Natural killer cell (primary cell): ENCODE measurements at places on chromosomes 2 and 18.

DNA sequence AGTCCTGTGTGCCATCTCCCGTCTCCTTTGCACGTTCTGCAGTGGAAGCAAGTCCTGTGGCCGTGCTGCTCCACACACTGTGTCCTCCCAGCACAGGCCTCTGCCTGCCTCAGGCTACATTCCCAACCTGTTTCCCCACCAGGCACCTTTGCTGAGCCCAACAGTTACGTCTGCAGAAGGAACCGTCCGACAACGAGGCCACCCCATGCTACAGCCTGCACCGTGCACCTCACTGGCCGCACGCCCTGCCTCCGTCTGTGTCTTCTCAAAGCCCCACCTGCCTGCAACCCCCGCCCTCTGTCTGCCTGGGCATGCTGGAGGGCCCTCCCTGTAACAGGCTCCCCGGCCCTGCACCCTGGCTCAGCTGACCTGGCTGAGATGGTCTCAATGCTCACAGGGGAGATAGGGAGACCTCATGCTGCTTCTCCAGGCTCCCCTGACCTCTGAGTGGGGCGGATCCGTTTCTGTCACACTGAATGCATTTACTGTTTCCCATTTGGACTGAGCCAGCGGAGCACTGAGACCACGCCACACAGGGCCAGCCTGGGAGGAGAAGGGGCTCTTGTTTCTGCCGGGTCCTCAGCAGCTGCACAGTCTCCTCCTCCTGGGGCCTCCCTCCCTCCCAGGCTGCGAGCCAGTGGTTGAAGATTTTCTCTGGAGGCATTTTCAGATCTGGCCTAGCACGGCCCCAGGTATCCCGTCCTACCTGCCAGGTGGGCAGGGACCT, 109.1 kb upstream of the OTOS start:
- DNase-seq, result no peak

DNA sequence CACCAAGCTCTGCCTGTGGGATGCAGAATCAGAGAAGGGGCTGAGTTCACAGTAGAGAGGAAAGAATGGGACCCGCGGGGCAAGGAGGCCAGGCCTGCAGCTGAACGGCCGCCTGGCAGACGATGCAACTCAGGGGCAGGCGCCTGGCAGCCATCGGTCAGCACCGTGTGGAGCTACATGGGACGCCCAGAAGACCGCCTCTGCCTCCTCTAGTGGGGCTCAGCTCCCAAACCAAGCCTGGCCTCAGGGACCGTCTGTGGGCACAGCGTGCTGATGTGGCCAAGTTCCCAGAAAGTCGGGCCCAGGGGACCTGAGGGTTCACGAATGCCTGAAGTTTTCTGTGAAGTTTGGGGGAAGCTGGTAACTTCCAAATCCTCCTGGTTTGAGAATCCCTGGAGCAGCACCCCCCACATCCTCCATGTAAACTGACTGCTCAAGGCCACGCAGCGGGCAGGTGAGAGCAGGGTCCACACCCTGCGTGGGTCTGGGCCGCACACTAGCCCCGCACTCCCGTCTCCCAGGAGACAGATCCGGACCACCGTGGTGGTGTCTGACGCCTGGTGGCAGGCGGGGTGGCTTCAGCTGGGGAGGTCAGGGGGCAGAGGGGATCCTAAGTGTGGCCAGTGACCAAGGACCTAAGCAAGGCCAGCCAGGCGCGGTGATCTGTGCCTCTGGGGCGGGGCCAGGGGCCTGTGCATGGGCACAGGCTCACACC, 14.6 kb downstream of the SNORC start:
- DNase-seq, result no peak

- no peak for DNase-seq
Observed at GRCh38 chr2:66559672-66560071, 124.7 kb downstream of the MEIS1 start.

GRCh38 chr2:239282448-239283287, 118.2 kb downstream of the HDAC4 start:
- no peak for DNase-seq

- DNase-seq, result no peak
Observed at GRCh38 chr18:35455926-35456763, 41.6 kb downstream of the INO80C start.

DNA sequence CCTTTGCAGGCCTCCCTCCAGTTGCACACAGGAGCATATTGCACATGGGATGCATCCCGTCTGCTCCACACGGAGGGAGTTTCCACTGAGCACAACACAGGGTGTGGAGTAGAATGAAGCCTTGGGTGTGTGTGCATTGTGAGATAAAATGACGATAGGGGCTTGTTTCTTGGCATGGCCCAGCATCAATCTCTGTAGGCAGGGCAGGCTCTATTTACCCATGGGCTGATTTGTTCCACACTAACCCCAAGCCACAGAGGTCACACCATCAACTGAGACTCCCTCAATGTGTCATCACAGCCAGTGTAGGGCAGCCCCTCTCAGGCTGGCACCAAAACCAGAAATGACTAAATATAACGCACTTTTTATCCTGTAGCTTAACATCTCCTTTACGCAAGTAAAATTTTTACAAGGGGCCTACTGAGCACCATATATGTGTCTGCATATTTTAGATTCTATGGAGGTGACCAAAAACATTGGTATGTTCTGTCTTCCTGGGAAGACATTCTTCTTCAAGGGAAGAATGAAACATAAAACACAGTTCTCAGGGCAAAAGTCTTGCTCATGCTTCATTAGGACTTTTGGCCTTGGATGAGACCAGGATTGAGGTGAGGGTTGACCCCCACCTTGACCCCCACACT, 2.7 kb upstream of the GKN1 start:
- no peak for DNase-seq

- no peak for DNase-seq
Observed at GRCh38 chr2:170313347-170313991, 135.5 kb downstream of the MYO3B start.

DNA sequence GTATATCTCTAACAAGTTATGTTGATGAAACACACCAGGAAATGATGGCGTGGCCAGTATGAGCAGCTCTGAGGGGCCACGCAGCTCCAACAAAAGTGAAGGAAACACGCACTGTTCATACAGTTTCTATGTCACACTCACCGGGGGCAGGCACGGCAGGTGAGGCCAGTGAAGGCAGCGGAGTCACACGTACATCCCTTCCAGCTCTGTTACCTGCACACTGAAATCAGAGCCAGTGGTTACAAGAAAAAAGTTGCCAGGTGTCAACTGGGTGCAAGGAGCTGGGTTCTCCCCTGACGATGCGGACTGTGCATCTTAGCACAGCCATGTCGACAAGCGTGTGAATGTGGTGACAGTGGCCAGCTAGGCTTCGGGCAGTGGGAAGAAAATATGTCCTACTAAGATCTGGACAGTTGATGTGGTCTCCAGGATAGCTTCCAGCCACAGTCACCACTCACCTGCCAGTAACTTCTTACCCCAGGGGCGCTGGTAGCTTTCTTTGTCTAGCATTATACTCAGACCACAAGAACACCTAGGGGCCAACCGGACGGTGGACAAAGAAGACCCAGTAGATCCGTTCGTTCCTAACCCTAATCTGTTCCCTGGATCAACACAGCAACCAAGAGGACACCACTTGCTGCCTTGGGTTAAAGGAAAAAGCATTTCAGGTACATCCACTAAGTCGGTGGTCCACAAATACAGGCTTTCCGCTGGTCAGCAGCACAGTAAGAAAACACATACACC, 10.1 kb downstream of the HJURP start:
- DNase-seq, result no peak

DNA sequence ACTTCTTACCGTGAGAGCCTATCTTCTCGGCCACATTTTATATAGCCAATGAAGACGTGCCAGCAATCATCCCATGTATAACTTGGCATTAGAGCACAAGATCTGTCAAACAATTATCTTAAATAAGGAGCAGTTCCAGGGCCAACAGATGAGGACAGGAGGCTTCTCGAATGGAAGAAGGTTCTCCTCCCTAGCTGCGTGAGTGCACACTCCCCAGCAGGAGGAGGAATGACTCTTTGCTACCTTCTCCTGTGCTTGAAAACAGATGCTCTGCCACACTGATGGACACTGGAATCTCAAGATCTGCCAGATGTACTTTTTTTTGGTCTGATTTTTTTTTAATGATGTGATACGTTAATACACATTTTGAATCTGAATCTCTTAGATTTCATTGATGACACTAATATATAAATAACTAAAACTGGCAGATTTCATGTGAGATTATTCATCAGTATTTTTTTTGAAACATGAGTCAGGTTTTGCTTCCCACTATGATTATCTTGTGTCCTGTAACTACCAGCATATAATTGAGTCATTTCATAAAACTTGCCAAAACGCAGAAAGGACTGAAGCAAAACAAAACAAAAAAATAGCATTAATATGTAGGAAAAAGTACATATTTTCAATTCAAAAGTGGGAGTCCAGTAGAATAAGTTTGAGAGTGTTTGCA, 626 bp upstream of the VIT start:
- DNase-seq, result no peak

- DNase-seq, result no peak
Observed at GRCh38 chr2:149383340-149383739, 53.0 kb downstream of the LYPD6 start.

DNA sequence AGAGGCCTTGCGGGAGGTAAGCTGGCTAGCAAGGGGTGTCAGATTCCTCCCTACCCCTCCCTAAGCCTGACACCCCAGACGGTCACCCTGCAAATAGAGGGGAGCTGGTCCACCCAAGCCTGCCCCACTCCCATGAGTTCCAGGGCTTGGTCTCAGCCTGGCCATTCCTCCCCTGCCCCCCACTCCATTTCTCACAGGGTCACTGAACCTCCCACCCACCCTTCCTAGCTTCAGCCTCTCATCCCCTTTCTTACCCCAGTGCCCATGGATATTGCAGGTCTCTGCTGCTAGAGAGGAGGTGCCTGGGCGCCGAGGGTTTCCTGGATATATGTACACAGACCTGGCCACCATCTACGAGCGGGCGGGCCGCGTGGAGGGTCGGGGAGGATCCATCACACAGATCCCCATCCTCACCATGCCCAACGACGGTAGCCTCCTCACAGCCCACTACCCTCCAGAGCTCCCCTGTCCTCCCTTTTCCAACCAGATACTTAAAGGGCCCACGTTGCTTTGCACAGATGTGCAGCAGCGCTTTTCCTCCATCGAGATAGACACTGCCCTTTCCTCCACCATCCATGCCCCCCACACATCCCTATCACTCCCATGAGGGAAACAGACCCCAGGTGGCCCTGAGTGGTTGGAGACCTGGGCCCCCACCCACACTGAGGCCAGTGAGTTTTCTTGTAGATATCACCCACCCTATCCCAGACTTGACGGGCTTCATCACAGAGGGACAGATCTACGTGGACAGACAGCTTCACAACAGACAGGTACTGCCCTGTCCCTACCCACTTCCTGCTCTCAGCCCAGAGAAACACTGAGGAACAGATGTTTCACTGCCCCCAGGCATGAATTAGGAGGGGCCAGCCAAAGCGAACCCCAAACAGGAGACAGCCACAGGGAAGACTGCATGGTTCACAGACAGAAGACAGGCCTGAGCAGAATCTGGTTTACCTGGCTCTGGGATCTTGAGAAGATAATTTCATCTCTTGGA, 15.2 kb upstream of the ANKRD53 start:
- DNase-seq, result no peak

DNA sequence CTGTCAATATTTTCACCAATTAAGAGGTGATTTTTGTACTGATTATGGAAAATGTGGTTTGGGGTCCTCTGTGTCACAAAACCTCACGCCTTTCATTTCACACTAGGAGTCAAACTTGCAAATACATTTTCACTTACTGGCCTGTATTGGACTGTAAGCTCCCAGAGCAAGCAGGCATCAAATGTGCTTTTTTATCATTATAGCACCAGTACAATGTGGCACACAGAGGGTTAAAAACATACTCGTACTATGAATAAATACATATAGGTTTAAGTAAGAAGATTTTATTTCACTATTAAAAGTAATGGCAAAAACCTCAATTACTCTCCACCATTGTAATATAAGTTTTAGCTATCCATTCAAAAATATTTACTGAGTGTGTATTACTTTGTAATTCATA, 56.7 kb downstream of the ABCB11 start:
- no peak for DNase-seq

DNA sequence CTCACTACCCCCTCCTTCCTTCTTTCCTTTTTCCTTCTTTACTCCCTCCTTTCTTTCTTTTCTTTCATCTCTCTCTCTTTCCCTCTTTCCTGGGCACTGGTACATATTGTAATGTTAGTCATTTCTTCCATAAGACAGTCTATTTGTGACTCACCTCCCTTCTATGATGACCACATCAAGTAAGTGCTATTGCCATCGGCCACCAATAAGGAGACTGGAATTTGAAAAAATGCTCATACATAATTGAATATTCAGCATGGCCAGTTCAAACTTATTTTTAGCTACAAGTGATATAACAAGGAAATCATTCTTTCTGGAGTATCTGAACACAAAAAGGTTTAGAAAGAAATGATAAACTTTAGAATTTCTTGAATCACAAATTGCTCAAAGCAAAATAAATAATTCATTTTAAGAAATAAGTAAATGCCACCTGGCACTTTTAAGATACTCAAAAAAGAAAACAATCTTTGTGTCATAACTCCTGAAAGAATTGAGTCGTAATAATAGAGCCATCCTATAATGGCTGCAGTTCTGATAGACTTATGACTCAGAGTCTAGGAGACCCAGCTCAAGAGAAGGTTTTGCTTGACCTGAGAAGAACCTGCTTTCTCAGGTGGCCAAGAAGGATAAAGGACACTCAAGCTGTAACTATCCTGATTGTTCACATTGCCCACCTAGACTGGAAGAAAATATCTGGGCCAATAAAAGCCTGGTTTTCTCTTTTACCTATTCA, 51.6 kb upstream of the CCBE1 start:
- no peak for DNase-seq
